Smooth muscle cell of the pulmonary artery (primary cell): ENCODE measurements at places on chromosomes 7 and 10. TPM values are rescaled to one million over a fixed set of nuclear protein-coding genes. Genes with fewer than 3 reads are reported as not detected.

The SLC13A1 gene
- total RNA-seq = not detected in 2 replicates

The PIP gene
- total RNA-seq = not detected in 2 replicates

The EGR2 gene
- total RNA-seq = 0.36 and 1.7 TPM in 2 replicates

The HECW1 gene
- total RNA-seq = 0.26 and 0.33 TPM in 2 replicates

The GPR85 gene
- total RNA-seq = 0.39 and 1.3 TPM in 2 replicates

The PLPP4 gene
- 1.2 and 4.3 TPM in 2 replicates for total RNA-seq

The SERPINE1 gene
- total RNA-seq = 1,589 and 2,809 TPM in 2 replicates

The TBX20 gene
- 0.99 and 4.3 TPM in 2 replicates for total RNA-seq
